Adrenal gland (tissue), 19 donors: ENCODE measurements at places on chromosomes 3 and 15. TPM values are rescaled to one million over a fixed set of nuclear protein-coding genes. Genes with fewer than 3 reads are reported as not detected.

DNA sequence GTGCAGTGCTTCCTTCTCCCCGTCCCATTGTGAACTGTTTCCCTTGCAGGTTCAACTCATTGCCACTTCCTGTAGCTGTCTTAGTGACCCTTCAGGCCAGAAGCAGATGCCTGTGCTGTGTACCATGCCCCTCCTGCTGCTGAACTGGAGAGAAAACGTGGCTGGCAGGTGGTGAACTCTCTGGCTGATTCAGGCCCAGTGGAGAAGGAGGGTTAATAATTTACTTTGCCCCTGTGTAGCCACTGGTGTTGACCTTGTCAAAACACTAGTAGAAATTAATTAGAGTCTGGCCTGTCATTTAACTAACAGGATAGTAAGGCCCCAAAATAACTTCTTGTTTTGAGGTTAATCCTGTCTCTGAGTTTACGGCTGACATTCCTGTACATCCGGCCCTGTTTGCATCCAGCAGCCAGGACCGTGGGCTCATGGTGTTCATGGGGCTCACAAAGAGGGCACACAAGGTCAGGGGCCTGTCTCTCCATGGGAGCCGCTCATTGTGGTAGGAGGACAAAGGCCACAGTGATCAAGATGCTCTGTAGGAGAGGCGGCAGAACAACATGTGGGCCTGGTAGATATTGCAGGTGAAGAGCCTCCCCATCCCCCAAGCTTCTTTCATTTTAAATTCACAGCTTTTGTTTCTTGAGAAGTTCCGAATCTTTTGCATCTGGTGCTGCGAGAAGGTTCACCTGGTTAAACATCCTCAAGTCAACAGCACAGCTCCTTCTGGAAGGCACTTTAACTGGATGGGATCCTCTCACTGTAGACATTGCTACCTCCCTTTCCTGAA lies 101.6 kb downstream of the CGNL1 start:
- H3K4me1 ChIP-seq, result no peaks in the 10 kb centered on the region
- no peak overlapping the region for H3K27ac ChIP-seq

The NR2E3 gene
- 0.17 TPM for total RNA-seq

The DLL4 gene
- 4.9 TPM for total RNA-seq

The MINAR1 gene
- 5.0 TPM for total RNA-seq

DNA sequence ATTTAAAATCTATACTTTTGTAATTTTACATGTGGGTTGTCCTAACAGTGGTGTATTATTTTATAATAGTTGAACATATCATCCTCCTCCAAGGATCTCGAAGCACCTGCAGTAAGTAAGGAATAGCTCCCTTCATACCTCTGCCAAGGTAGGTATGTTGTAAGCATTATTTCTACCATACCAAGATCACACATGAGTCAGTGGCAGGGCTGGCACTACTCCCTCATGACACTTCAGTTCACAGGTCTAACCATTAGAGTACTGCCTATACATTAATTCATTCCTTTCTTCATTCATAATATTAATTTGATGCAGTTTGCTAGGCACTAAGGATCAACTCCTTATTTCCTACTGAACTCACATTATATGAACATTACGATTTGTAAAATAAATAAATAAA lies 11.9 kb upstream of the LEKR1 start:
- H3K27me3 ChIP-seq, result no peaks in the 10 kb centered on the region
- H3K4me3 ChIP-seq, result no peak overlapping the region
- no peaks in the 10 kb centered on the region for H3K36me3 ChIP-seq
- no peak for DNase-seq

DNA sequence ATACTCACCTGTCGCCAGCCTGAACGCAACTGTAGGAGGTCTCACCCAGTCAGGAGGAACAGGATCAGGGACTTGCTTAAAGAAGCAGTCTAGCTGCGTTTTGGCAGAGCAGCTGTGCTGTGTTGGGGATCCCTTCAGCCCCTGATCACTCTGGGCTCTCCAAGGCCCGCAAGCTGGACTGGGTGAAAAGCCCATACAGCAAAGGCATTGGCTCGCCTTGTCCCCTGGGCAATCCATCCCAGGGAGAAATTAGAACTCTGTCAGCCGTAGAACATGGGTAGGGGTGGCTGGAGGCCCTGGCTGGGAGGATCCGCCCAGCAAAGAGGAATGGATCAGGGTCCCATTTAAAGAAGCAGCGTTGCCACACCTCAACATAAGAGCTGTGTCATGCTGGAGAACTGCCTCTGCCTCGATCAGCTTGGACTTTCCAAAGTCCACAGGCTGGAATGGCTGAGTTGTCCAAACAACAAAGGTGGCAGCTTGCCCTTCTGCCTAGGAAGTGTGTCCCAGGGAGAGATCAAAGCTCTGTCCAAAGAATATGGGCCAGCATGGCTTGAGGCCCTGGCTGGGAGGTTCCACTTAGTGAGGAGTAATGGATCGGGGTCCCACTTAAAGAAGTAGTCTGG lies 9.1 kb downstream of the OR5H2 start:
- H3K27me3 ChIP-seq, result no peaks in the 10 kb centered on the region
- no peaks in the 10 kb centered on the region for H3K36me3 ChIP-seq
- no peaks in the 10 kb centered on the region for H3K4me1 ChIP-seq
- no peak for DNase-seq

The ATP10A gene
- 27.5 TPM for total RNA-seq

The WDR49 gene
- total RNA-seq, result not detected

- no peaks in the 10 kb centered on the region for H3K4me1 ChIP-seq
- no peak overlapping the region for H3K4me3 ChIP-seq
- H3K27me3 ChIP-seq, result no peaks in the 10 kb centered on the region
- H3K36me3 ChIP-seq, result no peaks in the 10 kb centered on the region
- no peak overlapping the region for H3K27ac ChIP-seq
Measured at GRCh38 chr15:41323611-41324010, 8.8 kb downstream of the OIP5 start.

GRCh38 chr3:106126067-106126845 lies 257.4 kb upstream of the CBLB start:
- peaks cover 14% of the 10 kb centered on the region for H3K4me1 ChIP-seq
- H3K27me3 ChIP-seq, result no peaks in the 10 kb centered on the region
- no peak for DNase-seq
- H3K27ac ChIP-seq, result no peak overlapping the region
- H3K4me3 ChIP-seq, result no peak overlapping the region

DNA sequence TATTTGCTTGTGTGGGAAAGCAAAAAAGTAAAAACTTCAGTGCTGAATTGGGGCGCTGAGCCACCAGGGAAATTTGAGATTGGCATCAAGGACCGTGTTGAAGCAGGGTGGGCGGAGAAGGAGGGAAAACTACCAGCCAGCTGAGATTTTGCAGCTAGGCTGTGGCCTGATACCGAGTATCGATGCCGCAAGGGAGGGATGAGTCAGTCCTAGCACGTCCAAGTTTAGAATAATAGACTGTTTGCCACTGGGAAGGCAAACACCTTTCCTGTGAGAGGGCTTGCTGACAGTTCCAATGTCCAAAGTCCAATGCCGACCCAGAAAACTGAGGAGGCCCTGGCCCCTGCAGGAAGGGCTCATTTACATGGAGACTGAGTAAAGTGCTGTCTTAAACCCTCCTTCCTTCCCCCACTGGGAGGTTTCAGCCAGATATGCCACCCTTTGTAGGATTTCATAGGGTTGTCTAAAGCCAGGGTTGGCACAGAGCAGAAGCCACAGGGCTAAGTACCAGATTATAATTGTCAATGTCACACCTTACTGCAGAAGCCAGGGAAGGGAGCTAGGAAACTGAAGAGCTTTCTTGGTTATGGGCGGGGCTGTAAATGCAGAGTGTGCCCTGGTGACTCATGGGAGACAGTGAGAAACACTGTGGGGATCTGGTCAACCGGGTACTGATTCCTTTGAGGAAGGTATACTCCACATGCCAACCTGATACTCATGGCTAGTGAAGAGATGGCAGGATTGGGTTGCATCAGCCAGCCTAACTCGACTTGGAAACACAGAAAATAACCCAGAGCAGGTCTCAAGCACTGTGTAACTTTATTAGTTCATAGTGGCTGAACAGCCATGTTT lies 28.4 kb upstream of the PIK3CB start:
- H3K27me3 ChIP-seq, result no peaks in the 10 kb centered on the region
- no peak overlapping the region for H3K27ac ChIP-seq
- no peak overlapping the region for H3K4me3 ChIP-seq
- DNase-seq, result peak; percentile 42

- no peak overlapping the region for H3K27ac ChIP-seq
- no peak overlapping the region for H3K4me3 ChIP-seq
- peaks cover 23% of the 10 kb centered on the region for H3K4me1 ChIP-seq
- H3K27me3 ChIP-seq, result no peaks in the 10 kb centered on the region
- DNase-seq, result no peak
- no peaks in the 10 kb centered on the region for H3K36me3 ChIP-seq
Measured at GRCh38 chr15:37053166-37053565, 47.2 kb downstream of the MEIS2 start.

The LSMEM2 gene
- total RNA-seq, result 0.76 TPM

The DUOXA1 gene
- total RNA-seq, result 1.9 TPM
